B cell (primary cell): ENCODE measurements at places on chromosomes 5 and 9. TPM values are rescaled to one million over a fixed set of nuclear protein-coding genes. Genes with fewer than 3 reads are reported as not detected.

DNA sequence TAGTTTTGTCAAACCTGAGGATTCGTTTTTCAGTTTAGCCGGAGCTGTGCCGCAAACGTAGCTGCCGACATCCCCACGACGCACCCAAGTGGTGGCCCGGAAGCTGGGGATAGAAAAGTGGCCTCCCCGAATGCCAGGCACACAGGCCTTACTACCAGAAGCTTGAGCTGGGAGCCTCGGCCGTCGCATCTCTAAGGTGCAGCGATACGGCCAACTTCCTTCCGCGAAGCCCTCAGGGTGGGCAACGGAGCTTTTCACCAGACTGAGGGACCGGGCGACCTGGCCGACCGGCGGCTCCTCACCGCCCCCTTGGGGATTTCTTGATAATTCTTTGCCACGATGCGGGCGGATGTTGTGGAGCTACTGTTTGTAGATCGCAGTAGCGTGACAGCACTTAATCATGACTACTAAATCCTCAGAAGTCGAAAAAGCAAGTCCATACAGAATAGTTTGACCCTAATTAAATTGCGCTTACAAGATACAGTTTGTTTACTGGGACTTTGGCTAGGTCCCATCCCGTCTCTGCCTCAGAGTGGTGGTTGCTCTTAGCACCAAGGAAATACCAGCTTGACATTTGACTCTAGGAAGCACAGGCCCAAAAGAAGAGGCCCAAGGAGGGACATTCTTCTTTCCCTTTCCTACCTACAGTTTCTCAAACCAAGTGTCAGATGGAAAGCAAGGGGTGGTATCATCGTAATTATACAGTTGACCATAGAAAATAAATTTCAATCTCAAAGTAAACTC is 613 bp upstream of the TMEM267 start:
- peak; percentile 93 for DNase-seq

DNA sequence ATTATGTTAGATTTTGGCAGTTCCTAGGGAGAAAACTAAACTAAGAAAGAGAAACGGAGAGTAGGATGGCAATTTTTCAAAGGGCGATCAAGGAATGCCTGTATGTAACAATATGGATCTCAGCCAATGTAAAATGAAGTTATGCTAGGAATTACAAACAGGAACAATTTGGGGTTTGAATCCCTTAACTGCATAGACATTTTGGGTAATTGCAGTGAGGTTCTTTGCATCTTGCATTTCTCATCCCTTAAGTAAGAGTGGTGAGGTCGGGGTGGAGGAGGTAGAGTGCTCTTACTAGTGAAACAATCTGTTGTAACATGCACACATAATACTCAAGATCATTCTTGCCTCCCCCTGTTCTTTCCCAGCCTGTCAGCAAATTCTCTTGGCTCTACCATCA is 137.6 kb downstream of the NPR3 start:
- no peak for DNase-seq

DNA sequence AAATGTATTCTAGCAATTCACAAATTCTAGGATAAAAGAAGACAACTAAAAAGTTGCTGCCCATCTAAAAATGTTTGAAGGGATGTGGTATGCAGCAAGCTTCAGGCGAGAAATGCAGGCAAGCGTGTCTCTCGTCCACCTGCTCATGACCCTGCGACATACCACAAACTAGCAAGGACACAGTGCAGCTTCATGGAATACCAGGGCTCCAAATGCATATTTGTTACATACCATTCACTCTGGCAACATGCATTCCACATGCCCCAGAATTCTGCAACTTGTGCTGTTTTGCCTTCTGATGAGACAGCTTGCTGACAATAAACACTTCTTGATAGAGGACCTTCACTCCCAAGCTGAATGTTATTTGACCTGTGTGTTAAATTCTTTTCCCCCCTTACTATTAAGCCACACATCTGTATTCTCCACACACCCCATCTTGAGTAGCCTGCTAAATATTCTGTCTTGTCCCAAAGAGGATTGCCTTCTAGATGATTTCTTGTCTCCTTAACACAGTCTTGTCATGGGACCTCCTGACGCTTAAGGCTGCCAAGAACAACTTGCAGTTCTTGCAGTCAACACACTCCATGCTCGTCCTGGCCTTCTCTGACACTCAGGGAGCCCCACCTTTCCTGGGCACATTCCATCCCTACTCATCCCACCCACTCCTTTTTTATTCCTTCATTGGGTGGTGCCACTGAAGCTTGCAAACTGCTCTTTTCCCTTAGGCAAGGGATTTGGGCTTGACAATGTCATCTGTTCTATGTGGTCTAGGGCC is 340.5 kb downstream of the PIK3R1 start:
- DNase-seq, result no peak

Gene ANKHD1
- total RNA-seq, result 244 and 246 TPM in 2 replicates

Gene HK3
- total RNA-seq, result 0.12 and 0.30 TPM in 2 replicates
